Muscle of leg (tissue), 16 donors: ENCODE measurements at places on chromosomes 1 and 21. TPM values are rescaled to one million over a fixed set of nuclear protein-coding genes. Genes with fewer than 3 reads are reported as not detected.

DNA sequence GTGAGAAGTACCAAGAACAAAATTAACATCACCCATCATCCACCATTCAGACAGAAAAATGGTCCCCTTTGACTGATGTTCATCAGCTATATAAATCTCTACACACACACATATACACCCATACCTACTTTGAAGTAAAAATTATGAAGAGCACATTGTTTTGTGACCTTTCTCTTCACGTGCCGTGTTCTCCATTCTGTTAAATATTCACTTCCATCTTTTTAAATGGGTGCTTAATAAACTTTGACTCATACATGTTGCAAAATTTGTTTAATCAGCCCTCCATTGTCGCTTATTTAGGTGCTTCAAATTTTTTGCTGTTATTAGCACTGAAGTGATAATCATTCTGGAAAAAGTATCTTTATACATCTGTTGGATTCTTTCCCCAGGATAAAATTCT, 80.1 kb downstream of the CLIC6 start:
- peaks cover 3% of the 10 kb centered on the region for H3K4me1 ChIP-seq
- H3K4me3 ChIP-seq, result no peak overlapping the region
- no peak for DNase-seq
- H3K27me3 ChIP-seq, result peaks cover 5% of the 10 kb centered on the region
- H3K27ac ChIP-seq, result no peak overlapping the region

DNA sequence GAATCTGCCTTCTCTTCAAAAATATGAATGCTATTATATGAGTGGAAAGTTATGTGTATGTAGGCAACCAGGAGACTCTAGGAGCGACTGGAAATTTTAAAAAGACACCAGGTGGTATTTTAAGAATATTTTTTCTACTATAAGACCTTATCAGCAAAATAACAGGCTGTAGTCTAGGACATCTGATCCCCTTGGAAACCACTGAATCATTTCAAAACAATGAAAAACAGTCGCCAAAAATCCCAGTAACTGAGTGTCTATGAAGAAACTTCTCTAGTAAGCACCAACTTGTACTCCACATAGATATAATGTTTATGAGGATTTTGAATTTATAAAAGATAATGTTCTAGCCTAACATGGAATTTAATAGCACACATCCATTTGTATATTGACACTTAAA, 358.5 kb downstream of the GPATCH2 start:
- peaks cover 4% of the 10 kb centered on the region for H3K4me1 ChIP-seq
- H3K36me3 ChIP-seq, result no peaks in the 10 kb centered on the region
- peak; percentile 42 for DNase-seq
- no peak overlapping the region for H3K27ac ChIP-seq
- no peak overlapping the region for H3K4me3 ChIP-seq
- no peaks in the 10 kb centered on the region for H3K27me3 ChIP-seq

GRCh38 chr21:45556645-45557615, 14.7 kb upstream of the SLC19A1 start:
- peaks cover 13% of the 10 kb centered on the region for H3K4me1 ChIP-seq
- DNase-seq, result no peak
- H3K36me3 ChIP-seq, result no peaks in the 10 kb centered on the region
- H3K4me3 ChIP-seq, result no peak overlapping the region
- no peak overlapping the region for H3K27ac ChIP-seq

- no peaks in the 10 kb centered on the region for H3K27me3 ChIP-seq
- H3K27ac ChIP-seq, result no peak overlapping the region
- H3K36me3 ChIP-seq, result peaks cover 76% of the 10 kb centered on the region
- peaks cover 14% of the 10 kb centered on the region for H3K4me1 ChIP-seq
- no peak overlapping the region for H3K4me3 ChIP-seq
Measured at GRCh38 chr1:33296082-33296458, 24.8 kb downstream of the A3GALT2 start.

GALE gene
- 27.4 TPM for total RNA-seq
